Effector memory CD4-positive, alpha-beta T cell (primary cell): ENCODE measurements at places on chromosomes 4 and X.

GRCh38 chr4:6802025-6802424, 19.5 kb downstream of the KIAA0232 start:
- no peak for DNase-seq

GRCh38 chr4:70868778-70869177, 29.1 kb upstream of the GRSF1 start:
- DNase-seq: no peak

- no peak for DNase-seq
These were observed 112.2 kb downstream of the AGTR2 start for GRCh38 chrX:116282751-116283150.

DNA sequence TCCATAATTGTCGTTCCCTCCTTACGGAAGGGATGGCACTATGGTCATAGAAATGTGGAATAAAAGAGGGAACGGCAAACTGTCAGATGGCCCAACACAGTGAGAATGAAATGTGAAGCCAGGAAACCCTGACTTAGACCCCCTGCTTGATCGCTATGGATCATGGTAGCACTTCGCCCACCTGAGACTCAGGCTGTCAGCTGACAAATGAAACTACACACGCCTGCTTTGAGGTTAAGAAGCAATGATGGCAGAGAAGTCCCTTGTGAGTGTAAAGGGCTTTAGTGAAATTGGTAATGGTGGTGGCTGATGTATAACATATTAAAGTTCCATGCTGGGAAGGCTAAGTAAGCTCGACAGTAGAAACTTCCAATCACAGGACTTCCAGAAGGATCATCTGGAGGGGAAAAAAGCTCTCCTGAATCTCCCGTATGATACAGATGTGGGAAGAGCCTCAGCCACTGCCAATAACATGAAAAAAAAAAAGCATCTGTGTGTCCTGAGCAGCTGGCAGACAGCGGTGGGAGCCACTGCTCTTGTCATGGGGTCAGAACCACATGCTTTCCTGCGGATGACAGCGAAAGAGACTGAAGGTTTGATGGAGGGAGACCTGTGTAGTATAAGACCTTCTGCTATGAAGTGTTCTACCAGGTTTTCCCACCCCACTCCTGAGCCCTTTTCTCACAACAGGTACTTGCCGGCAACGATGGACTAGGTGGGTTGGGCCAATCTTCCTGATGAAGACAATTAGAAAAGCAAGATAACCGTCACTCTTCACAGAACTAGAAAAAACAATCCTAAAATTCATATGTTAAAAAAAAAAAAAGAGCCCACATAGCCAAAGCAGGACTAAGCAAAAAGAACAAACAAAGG, 107.6 kb downstream of the AFAP1 start:
- DNase-seq: no peak

DNA sequence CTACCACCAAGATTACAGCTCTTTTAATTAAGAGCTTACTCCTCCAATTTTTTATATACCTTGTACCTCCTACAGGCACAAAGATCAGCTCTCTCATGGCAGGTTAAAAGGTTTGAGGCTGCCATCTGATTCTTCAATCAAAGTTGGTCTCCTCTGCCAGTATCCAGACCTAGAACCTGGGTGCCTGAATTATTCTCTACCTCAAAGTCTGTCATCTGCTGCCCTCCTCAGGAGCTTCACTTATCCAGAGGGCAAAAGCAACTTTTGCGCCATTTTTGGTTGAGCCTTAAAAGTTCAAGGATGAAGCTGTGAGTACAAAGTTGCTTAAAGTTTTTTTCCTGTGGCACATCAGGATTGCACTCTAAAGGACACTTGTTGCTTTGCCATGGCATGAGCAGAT, 343.7 kb upstream of the PPP1R2C start:
- DNase-seq: no peak

DNA sequence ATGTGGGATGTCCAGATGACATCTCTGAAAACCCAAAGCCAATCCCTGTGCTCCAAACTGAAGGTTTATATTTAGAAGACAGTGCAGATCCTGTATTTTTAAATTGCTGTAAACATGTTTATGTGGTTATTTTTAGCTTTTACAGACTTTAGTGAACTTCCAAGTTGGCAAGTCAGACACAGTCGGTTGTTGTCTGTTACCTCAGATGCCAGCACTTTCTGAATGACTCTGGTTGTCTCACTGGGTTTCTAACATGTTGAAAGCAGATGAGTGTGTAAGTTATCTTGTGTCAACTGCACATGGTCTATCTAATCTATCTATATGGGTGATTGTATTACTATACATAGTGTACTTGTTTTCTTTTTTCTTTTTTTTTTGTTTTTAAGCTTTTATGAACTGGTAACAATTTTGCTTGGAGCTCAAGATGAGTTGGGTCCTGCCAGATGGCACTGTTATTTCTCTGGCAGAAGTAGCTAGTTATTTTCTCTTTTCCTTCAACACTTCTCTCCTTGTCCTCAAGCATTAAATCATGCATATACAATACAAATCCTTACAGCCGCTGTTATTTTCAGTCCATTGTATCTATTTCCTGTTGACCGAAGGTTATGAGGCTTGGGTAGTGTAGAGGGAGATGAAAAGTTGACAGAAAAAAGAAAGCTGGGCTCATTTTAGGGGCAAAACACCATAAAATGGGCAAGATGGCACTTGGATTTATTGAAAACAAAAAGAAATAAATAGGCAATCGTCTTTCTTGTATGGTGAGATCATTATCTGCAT, 66.3 kb downstream of the GAB1 start:
- no peak for DNase-seq

GRCh38 chr4:92551616-92552015, 247.8 kb downstream of the GRID2 start:
- DNase-seq: no peak

- DNase-seq: no peak
These were observed 92.1 kb downstream of the KDR start for GRCh38 chr4:55033296-55033695.

GRCh38 chrX:32673193-32673592, 538.2 kb downstream of the DMD start:
- DNase-seq: no peak

GRCh38 chr4:124593494-124593893, 119.0 kb downstream of the ANKRD50 start:
- no peak for DNase-seq

- no peak for DNase-seq
These were observed 106.0 kb upstream of the PLAC1 start for GRCh38 chrX:134764202-134764785.

DNA sequence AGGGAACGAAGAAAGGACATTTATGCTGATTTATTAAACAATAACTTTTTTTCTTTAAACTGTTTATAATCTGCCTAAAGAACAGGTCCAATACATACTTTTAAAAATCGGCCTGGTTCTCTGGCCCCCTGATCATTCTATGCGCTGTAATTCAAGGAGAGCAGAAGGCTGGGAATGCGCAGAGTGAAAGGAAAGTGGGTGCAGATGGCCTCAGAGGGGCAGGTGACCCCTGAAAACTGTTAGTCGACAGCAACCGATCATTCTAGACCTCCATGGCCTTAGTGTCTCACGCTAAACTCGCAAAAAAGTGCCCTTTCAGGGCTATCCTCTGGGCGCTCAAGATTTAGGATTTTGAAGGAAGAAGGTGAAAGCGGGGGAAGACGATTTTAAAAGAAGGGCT, 2.2 kb downstream of the PDE5A start:
- no peak for DNase-seq

DNA sequence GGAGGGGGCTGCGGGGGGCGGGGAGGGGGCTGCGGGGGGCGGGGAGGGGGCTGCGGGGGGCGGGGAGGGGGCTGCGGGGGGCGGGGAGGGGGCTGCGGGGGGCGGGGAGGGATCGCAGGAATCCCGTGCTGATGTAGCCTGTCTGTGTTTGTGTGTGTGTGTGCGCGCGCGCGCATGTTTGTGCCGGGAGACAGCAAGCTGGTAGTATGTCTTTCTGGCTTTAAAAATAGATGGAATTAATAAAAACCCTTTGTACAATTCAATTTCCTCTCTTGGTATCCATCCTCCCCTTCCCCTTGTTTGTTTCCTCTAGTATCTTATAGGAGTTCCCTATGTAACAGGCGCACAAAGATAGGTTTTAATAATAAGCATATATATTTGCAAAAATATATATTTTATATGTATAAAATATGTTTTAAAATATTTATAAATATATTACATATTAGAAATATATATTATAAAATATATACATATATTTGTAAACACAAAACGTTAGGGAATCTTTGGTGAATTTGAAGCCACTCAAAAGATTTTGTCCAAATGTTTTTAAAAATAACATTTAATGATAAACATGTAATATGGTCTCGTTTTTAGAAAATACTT, 782 bp downstream of the ARHGAP24 start:
- no peak for DNase-seq

- DNase-seq: no peak
These were observed 122.5 kb downstream of the ADAMTS3 start for GRCh38 chr4:72446353-72447055.

- DNase-seq: no peak
These were observed 52.7 kb downstream of the ZNF718 start for GRCh38 chr4:176995-177394.

- DNase-seq: no peak
These were observed 80.4 kb downstream of the FRAS1 start for GRCh38 chr4:78137532-78137931.

- DNase-seq: no peak
These were observed 697 bp downstream of the CEP135 start for GRCh38 chr4:55949482-55949802.

DNA sequence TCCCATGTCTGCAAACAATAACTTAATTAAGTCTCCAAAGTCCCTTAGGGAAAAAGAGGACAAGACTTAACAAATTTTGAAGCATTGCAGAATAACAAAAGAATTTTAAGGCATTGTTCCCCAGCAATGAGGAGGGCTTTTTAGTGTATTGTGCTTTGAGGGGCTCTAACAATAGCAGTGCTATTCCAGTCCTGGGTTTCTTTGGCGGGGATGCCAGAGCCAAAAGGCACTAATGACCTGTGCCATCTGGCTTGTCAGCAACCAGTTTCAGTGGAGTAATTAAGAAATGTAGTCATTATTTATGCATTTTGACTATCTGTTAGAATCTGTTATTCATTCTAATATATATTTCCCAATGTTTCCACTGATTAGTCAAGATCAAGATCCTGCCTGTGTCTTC, 575.4 kb downstream of the SPRY1 start:
- DNase-seq: no peak

GRCh38 chrX:22060415-22061280, 28.5 kb downstream of the PHEX start:
- DNase-seq: no peak

- no peak for DNase-seq
These were observed 235.7 kb downstream of the NKX6-1 start for GRCh38 chr4:84263415-84263814.

DNA sequence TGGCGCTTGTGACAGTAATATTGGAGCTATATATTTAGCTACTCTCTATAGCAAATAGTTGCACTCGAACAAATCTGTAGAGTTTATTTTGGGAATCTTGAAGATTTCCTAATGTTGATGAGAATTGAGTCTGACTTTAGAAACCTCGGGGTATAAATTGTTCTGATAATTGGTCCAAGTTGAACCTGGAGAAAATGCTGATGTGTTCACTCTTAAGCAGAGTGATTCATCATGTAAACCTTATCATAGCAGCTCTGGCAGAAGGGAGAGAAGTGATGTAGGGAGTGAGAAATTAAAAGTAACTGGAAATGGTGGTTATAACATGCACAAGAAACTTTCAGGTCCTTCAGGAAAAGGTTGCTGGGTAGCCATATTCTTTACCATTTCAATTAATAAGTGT, 16.4 kb upstream of the SLC4A4 start:
- no peak for DNase-seq

DNA sequence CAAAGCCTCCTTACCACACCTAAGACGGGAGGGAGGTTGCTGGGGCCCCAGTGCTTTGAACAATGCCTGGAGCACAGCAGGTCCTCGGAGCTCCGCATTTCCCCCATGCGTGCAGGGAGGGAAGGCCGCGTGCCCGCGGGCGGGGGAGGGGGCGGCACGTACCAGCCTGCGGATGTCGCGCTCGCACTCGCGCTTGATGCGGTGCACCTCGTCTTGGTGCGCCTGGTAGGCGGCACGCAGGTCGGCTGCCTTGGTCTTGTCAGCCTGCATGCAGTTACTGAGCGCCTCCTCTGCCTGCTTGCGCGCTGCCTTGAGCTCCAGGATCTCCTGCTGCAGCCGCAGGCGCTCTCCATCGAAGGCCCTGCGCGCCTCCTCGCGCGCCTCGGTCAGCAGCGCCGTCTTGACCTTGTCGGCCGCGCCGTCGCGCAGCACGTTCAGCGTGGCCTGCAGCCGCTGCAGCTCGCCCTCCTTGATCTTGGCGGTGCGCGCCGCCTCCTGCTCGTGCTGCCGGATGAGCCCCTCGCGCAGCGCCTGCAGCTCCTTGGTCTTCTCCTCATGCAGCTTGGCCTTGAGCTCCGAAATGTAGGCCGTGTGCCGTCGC, 87.2 kb upstream of the C4orf50 start:
- DNase-seq: no peak
